ENCODE measurements at places on chromosomes 3 and 15.

- DNase-seq: no peak
These were observed 427.9 kb downstream of the NTRK3 start for GRCh38 chr15:87828608-87829007.

DNA sequence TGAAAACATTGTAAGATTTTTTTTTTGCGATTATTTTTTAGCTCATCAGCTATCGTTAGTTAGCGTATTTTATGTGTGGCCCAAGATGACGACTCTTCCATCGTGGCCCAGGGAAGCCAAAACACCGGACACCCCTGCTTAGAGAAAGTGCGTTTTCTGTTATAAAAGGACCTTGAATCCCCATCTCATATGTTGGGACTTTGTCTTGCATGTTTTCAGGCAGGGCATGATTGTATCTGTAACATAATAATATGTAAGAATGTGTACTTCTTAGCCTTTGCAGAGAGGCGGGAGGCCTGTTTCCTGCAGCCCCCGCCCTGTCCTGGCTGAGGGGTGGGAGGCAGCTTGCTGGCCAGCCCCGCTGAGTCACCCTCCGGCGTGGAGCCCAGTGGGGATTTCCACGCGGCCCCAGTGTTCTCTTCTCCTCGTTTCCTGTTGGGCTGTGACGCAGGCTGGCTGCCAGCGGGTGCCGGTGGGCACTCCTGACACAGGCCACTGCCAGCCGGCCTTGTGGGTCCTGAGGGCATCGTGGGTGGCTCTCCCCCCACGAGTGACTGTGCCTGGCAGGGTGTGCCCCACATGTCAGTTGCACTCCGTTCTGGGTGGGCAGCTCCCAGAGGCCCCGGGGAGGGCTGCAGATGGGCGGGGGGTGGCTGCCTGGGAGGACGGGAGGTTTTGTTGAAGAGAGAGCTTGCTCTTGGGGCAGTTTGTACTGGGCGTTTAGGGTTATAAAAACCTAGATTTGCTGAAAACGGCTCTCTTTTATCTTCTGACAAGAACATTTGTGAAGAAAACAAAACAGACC is 55.6 kb downstream of the SMAD3 start:
- DNase-seq: peak; percentile 93

DNA sequence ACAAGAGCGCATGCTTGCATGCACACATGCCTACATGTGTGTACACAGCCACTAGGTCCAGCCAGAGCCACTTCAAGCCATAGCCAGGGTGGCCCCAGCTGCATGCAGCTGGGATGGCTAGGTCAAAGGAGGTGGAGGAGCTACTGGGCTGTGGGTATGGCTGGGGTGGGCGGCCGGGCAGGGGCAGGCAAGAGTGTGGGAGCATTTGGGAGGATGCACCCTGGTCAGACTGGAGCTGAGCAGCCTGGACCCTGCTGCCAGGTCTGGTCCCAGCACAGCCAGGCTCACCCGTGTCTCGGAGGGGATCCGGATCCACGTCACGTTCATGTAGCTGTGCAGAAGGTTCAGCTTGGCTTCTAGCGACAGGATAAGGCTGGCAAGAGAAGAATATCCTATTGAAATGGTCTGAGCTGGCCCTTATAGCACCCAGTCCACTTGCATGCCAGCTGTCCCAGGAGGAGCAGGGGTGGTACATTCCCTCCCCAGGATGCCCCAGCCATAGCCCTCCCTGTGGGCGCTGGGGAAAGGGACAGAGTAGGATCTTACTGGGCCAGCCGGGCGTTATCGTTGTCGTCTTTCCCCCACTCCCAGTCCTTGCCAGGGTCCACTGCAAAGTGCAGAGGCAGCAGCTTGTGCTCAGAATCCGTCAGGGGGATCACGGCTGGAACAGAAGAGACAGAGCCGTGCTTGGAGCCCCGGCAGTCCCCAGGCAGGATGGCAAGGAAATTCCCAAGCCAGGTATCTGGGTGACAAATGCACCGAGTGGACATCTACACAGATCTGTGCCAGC is 160.5 kb downstream of the KLF13 start:
- DNase-seq: no peak

DNA sequence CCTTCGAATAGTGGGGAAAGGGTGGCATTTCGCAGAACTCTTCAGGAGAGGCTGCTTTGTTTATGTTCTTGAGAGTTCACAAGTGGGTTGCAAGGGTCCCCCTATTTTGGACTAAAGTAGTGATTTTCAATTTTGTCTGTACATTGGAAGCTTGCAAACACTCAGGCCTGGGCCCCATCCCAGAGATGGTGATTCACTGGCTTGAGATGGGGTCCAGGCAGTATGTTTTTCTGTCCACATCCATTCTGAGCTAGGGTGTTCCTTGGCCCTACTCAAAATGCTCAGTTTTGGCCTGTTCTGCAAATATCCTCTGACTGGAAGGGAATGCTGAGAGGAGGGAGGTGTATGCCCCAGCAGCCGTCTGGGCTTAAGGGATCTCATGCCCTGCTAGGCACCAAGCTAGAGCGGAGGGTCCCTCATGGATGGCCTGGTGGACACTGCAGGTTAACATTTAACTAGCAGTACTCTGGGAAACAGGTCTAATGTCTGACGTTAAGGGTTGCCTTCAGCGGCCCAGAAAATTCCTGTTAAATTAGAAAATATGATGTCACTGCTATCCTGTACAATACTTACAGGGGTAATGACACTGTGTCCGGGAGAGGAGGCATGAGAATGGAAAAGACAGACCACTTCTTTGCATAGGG is 181.4 kb downstream of the OPA1 start:
- DNase-seq: peak; percentile 48

DNA sequence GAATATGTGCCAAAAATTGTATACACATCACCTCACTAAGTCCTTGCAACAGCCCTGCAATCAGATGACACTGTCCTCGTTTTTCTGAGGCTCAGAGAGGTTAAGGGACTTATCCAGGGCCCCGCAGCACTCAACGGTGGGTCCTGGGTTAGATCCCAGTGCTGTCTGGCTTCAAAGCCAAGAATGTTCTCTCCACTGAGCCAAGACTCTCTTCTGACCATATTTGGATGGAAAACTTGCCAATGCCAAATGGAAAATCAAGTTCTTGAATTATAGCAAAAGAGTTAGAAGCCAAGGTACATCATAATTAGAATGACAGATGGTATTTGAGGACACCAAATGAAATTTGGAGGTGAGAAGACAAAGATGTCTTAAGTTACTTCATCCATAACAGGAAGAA is 75.9 kb downstream of the NCEH1 start:
- DNase-seq: no peak

GRCh38 chr3:149332227-149332765 is 1.1 kb downstream of the TM4SF18 start:
- peak; percentile 24 for DNase-seq

- DNase-seq: peak; percentile 98
These were observed 63.5 kb upstream of the KLF13 start for GRCh38 chr15:31262901-31263671.

GRCh38 chr15:85620690-85621049 is 174.1 kb downstream of the KLHL25 start:
- DNase-seq: no peak

DNA sequence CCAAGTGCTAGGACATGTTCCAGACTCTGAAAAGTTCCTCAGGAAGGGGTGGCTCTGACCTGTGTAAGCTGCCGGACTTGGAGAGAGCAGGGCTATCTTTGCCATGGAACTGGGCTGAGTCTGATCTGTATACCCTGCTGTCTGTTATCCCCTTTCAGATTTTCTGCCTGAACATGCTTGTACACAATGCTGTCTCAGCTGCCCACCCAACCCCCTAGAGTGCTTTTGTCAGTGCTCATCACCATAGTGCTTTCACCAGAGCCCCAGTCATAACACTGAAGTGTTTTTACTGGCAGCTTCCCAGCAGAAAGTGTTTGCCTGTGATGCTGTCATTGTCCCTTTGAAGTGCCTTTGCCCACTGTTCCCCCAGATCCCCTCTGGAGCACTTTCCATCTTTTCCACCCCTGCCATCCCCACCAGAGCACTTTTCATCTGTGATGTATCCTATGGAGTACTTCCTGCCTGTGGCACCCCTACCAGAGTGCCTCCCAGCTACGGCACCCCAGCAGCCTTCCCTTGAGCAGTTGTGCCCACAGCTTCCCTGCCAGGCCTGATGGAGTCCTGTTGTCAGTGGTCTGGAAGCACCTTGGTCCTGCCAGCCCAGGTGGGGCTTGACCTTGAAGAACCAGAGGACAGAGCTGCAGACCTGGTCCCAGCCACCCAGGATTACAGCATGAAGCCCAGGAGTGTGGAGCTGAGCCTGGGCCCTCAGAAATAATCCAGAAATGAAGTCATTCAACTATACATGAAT is 397.7 kb downstream of the DIPK2A start:
- DNase-seq: peak; percentile 18

DNA sequence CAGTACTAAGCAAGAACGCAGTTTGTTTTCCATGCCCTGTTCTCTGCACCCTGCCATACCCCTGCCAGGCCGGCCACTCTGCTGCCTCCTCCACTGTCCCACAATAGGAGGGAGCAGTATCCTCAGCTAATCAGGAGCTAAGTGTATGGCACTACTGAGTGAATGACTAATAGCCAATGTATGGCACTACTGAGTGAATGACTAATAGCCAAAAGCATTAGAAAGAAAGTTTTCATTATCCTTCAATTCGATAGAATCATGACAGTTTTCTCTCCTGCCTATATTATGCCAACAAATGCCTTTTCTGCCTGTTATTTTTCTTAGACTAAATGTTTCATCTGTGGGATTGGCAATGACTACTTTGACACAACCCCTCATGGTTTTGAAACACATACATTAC is 107.5 kb upstream of the CHRM5 start:
- peak; percentile 50 for DNase-seq

DNA sequence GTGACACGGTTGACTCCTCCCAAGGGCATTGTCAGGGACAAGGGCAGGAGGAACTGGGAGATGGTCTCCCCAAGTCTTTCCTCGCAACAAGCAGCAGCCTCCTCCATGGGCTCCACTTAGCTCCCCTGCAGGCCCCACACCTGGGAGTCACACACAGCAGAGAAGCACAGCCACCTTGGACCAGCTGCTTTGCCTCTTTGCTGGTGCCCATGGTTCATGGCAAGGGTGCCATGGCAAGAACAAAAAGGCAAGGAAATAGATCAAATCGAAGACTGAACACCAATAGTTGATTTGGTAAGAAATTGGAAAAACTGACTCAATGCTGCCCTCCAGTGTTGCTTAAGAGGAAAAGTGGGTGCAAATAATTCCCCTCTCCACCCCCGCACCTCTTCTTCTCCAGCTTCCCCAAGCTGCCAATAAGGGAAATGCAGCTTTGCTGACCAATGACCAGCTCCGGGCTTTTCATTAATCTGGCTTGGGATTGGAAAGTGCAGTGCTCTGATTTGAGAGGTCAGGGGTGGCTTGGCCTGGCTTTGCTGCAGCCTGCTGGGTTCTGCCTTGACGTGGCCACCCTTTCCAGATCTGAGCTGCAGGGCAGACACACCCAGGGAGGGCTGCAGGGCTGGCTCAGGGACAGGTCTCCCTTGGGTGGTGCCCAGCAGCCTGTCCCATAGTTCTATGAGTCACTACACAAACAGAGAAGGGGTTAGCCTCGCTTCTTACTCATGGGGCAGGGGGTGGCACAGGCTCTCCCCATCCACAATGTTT is 162.0 kb downstream of the KLF13 start:
- peak; percentile 88 for DNase-seq

- no peak for DNase-seq
These were observed 472.7 kb downstream of the RAP2B start for GRCh38 chr3:153634683-153635082.

GRCh38 chr3:157527131-157527881 is 24.1 kb upstream of the VEPH1 start:
- DNase-seq: peak; percentile 84

- DNase-seq: peak; percentile 39
These were observed 14.9 kb downstream of the ACOX2 start for GRCh38 chr3:58521917-58522631.

DNA sequence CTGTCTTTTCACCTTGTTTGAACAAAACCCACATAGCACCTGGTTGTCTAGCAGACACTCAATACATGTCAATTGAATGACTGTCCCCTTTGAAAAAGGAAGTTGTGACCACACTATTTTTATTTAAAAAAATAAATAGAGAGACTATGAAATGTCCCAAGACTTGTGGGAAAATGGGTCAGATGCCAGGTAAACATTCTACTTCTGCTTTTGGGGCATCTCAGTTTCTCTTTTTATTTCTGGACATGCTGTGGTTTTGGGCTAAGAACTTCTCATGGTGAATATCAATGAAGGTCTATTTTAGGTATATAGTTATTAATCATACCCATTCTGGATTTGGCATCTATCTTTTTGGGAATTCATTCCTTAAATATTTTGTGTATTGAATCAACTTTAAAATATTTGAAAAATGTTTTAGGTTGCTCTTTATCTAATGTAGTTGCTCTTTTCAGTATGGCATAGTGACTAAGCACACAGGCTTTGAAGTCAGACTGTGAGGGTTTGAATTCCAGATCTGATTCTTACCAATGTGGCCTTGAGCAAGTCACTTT is 4.4 kb downstream of the TMEM45A start:
- peak; percentile 71 for DNase-seq

DNA sequence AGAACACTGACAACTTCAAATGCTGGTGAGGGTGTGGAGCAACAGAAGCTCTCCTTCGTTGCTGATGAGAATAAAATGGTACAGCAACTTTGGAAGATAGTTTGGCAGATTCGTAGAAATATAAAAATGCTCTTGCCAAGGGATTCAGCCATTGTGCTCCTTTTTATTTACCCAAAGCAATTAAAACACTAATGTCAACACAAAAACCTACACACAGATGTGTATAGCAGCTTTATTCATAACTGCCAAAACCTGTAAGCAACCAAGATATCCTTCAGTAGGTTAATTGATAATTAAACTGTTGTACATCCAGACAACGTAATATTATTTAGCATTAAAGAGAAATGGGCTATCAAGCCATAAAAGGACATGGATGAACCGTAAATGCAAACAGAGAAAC is 37.8 kb upstream of the LSAMP start:
- no peak for DNase-seq

GRCh38 chr3:29100292-29100691 is 180.6 kb upstream of the RBMS3 start:
- no peak for DNase-seq

GRCh38 chr3:170605490-170605889 is 19.6 kb upstream of the SLC7A14 start:
- no peak for DNase-seq

- peak; percentile 24 for DNase-seq
These were observed 2.5 kb downstream of the AP4E1 start for GRCh38 chr15:50911001-50911400.

- no peak for DNase-seq
These were observed 150.5 kb downstream of the MECOM start for GRCh38 chr3:169512991-169513390.

Data from kidney tubule cell (primary cell).